IMR-90 (cell line): ENCODE measurements at places on chromosomes 5 and 9. TPM values are rescaled to one million over a fixed set of nuclear protein-coding genes. Genes with fewer than 3 reads are reported as not detected.

Gene PCDHA1
- under 0.01 TPM in 1 of 2 replicates, not detected in the other for total RNA-seq

Gene ZNF618
- total RNA-seq, result 7.5 and 8.2 TPM in 2 replicates

Gene GIN1
- total RNA-seq, result 2.9 and 6.4 TPM in 2 replicates

Gene KIF4B
- under 0.01 TPM in 2 replicates for total RNA-seq

Gene ZNF879
- total RNA-seq, result 3.3 and 3.4 TPM in 2 replicates

Gene HINT1
- total RNA-seq, result 179 and 181 TPM in 2 replicates

Gene ACSL6
- total RNA-seq, result not detected in 2 replicates

Gene ADAMTS12
- total RNA-seq, result 49.2 and 51.3 TPM in 2 replicates

Gene MAMDC4
- total RNA-seq, result 0.18 and 0.28 TPM in 2 replicates

Gene FBN2
- total RNA-seq, result 67.5 and 69.0 TPM in 2 replicates

Gene NPR3
- total RNA-seq, result 88.2 and 89.4 TPM in 2 replicates

Gene DENND1A
- total RNA-seq, result 21.4 and 27.6 TPM in 2 replicates

Gene NMUR2
- total RNA-seq, result not detected in 2 replicates

Gene SLC23A1
- not detected in 2 replicates for total RNA-seq

Gene CDHR2
- total RNA-seq, result not detected in 2 replicates

Gene SPINK1
- total RNA-seq, result not detected in 2 replicates

Gene SURF4
- total RNA-seq, result 512 and 532 TPM in 2 replicates

Gene LCN1
- total RNA-seq, result not detected in 2 replicates

Gene SLCO6A1
- total RNA-seq, result not detected in 2 replicates

Gene SLC22A4
- 2.8 and 3.2 TPM in 2 replicates for total RNA-seq

Gene ADAMTS16
- total RNA-seq, result 0.18 and 0.28 TPM in 2 replicates

Gene PTPRD
- total RNA-seq, result 0.18 and 0.28 TPM in 2 replicates

Gene CA9
- total RNA-seq, result 0.54 and 0.56 TPM in 2 replicates

Gene GPR150
- total RNA-seq, result under 0.01 TPM in 2 replicates

Gene NKD2
- not detected in 2 replicates for total RNA-seq

Gene NRARP
- not detected in 2 replicates for total RNA-seq

Gene UBE2QL1
- not detected in 2 replicates for total RNA-seq

Gene TMEM174
- not detected in 2 replicates for total RNA-seq

Gene PCDHGC4
- total RNA-seq, result 1.1 and 1.6 TPM in 2 replicates

Gene IFNA2
- total RNA-seq, result not detected in 2 replicates
